Stimulated activated CD4-positive, alpha-beta T cell treated with anti-CD3 and anti-CD28 coated beads, Interleukin-2, amount 100 ng/mL, for 24 hours (primary cell): ENCODE measurements at places on chromosomes 7 and 10.

DNA sequence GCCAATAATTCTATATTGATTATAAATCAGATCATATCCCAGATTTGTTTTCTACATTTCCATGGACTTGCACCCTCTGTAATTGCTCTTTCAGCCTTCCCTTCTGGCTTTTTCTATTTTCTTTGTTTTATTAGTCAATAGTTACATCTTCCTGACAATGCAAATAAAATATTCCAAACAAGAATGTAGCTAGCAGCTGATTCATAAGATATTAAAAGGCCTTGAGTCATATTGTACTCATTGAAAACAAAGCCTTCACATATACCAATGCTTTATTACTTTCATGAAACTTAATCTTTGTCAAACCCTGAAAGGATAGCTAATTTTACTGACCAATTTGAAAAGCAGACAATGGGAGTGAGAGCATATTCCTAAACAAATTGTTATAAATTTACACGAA lies 10.7 kb upstream of the SFMBT2 start:
- DNase-seq = no peak

GRCh38 chr10:77807706-77808105 lies 118.8 kb downstream of the DLG5 start:
- DNase-seq = no peak

- DNase-seq = no peak
Observed at GRCh38 chr7:143938379-143939243, 3.6 kb downstream of the OR2F2 start.

GRCh38 chr7:123649964-123650363 lies 5.7 kb upstream of the LMOD2 start:
- no peak for DNase-seq

DNA sequence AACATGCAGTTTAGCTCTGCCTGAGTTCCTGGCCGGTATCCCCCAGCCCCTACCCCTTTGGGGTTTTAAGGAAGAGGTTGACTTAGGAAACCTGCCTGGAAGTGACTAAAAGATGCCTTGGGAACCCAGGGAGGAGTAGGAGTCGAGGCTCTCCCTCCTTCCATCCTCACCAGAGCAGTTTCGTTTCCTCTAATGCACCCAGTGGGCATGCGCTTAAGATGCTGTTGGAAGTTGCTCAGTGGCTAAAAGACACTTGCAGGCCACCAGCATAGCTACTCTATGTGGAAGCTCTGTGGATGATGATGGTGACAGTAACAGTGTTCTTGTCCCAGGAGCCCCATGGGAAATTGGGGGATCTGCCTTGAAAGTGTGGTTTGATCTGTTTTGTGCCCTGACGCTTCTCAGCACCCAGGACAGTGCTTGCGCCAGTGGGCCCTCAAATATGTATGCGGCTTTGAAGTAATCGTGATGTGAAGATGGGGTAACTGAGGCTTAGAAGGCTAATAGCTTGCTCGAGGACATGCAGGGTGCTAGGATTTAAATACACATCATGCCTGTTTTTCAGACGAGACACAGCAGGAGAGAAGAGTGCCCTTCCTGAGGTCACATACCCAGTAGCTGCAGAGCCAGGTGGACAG lies 32.0 kb downstream of the TBATA start:
- DNase-seq = no peak

- DNase-seq = peak; percentile 56
Observed at GRCh38 chr7:155764438-155764793, 47.8 kb downstream of the SHH start.

GRCh38 chr7:130843703-130844102 lies 109.7 kb upstream of the KLF14 start:
- DNase-seq = no peak

DNA sequence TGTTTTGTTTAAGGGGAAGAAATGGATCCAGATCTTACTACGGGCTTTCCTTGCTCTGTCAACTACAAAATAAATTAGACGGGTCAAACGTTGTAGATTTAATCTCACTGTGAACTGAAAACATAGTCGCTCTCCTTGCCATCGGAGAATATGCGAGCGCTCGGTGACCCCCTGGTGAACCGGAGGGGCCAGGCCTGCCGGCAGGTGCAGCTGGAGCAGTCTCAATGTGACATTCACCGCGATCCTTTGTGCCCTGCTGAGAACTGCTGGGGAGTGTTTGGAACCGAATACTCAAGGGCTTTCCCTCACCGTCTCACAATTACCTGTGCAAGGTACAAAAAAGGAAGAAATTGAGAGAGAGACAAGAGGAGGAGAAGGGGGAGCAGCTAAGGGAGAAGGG lies 174.1 kb upstream of the GPR26 start:
- no peak for DNase-seq

- DNase-seq = no peak
Observed at GRCh38 chr10:29926693-29927048, 132.7 kb downstream of the JCAD start.

- no peak for DNase-seq
Observed at GRCh38 chr7:79608005-79608404, 154.5 kb upstream of the MAGI2 start.

GRCh38 chr7:68441645-68442044 lies 1156.6 kb upstream of the AUTS2 start:
- no peak for DNase-seq

DNA sequence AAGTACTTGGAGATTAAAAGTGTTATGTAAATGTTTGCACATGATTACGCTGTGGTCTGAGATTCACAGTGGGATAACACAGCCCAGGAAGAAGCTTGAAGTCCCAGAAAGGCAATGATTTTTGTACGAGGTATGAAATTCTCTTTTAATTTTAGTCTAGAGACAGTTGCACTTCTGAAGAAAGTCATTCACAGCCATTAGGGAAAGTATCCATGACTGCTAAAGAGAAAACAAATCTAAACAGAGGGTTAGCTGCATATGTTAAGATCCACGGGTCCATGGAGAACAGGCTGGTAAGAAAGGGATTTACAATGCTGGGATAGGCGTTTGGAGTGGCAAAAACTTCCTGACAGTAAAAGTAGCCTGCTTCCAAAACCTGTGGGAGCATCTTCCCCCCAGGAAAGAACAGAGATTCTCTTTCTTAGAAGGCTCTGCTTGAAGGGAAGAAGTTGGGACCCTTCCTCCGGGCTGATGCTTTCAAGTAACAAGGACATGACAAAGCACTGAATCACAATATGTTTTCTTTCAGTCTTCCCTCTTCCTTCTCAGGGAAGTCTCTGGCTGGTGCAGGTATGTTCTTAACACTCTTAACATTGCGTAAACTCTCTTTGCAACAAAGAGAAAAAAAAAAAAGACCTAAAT lies 220.8 kb upstream of the CELF2 start:
- DNase-seq = no peak

DNA sequence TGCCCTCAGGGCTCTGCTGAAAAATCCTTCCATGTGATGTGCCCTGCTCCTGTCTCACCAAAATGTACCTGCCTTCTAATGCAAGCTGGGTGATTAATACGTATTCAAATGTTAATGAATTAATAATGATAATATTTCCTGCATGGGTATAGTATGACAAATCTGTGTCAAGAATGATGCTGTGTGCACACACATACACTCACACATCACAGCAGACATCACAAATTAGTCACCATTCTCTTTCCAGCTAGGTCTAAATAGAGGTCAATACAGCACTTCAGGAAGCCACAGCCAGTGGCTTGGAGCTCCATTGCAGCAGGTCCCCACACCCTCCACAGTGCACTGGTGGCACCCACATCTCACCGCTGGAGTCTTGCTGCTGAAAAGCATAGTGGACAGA lies 681.2 kb upstream of the NRP1 start:
- DNase-seq = no peak

- no peak for DNase-seq
Observed at GRCh38 chr10:117934477-117934876, 112.3 kb downstream of the RAB11FIP2 start.
